Fibroblast of skin of left biceps (primary cell): ENCODE measurements at places on chromosomes 4 and X.

GRCh38 chr4:90189946-90190345 is 62.8 kb downstream of the CCSER1 start:
- DNase-seq, result no peak

- no peak for DNase-seq
Observed at GRCh38 chr4:79297479-79297878, 28.4 kb downstream of the NAA11 start.

- no peak for DNase-seq
Observed at GRCh38 chr4:182194091-182194824, 48.9 kb upstream of the TENM3 start.

DNA sequence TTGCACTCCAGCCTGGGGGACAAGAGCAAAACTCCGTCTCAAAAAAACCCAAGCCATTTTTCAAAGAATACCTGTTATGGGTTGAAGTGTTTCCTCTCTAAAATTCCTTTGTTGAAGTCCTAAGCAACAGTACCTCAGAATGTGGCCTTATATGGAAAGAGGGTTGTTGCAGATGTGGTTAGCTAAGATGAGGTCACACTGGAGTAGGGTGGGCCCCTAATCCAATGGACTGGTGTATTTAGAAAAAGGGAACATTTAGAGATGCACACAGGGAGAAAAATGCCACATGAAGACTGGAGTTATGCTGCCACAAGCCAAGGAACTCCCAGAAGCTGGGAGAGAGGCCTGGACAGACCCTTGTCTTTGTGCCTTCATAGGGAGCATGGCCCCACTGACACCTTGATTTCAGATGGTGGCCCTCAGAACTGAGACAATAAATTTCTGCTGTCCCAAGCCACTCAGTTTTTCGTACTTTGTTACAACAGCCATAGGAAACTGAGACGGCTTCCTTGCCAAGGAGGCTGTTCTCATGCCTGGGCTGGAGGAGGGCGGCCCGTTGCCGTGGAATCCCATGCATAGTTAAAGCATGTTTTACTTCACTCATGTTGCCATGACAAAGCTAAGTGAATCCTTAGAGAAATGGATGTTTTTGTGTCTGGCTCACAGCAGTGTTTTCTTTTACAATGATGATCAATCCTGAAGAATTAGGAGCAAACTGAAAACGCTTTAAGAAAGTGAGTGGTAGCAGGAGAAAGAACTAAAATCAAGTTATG is 16.5 kb downstream of the TRAPPC2 start:
- no peak for DNase-seq

DNA sequence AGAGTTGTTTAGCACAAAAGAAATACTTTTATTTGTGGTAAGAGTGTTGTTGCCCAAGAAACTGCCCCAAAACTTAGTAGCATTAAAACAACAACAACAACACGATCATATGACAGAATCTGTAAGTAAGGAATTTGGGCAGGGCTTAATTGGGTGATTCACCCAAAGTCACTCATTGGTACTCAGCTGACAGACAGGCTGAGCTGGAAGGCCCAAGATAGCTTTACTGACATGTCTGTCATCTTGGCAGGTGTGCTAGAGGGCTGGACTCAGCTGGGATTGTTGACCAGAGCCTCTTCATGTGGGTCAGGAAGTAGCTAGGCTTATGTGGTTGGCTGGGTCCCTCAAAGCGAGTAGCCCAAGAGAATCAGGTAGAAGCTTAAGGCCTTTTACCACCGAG is 52.3 kb downstream of the KIAA0232 start:
- DNase-seq, result no peak

DNA sequence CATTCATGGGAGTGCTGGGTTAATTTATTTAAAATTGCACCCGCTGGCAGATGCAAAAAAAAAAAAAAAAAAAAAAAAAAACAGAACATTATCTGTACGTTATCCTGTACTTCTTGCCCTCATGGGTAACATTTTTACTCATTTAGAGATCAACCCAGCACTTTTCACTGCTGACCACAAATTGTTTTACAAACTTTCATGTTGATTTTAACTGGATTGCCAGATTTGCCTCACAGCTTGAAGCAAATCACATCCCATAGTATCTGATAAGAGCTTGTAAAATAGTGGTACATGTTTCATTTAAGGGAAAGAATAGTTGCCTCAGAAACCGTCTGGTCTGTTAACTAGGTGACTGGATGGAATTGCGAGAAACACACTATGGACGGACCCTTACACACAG is 640.8 kb downstream of the TRIML1 start:
- DNase-seq, result no peak

DNA sequence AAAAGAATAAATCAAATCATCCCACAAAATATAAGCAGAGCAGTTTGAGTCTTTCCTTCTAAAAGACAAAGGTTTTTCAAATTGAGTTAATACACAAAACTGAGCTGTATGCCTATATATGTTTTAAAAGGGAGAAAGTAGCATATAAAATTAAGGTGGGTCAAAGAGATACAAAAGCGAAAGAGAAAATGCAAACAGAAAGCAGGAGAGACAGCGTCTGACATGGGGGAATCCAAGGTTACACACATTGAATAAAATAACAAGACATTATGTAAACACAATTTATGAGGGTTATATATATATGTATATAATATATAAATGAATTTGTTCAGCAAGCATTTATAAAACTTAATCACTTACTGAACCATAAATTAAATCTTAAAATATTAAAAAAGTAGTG is 276.1 kb upstream of the LCORL start:
- no peak for DNase-seq

GRCh38 chrX:68632491-68632890 is 15.0 kb upstream of the STARD8 start:
- DNase-seq, result no peak

DNA sequence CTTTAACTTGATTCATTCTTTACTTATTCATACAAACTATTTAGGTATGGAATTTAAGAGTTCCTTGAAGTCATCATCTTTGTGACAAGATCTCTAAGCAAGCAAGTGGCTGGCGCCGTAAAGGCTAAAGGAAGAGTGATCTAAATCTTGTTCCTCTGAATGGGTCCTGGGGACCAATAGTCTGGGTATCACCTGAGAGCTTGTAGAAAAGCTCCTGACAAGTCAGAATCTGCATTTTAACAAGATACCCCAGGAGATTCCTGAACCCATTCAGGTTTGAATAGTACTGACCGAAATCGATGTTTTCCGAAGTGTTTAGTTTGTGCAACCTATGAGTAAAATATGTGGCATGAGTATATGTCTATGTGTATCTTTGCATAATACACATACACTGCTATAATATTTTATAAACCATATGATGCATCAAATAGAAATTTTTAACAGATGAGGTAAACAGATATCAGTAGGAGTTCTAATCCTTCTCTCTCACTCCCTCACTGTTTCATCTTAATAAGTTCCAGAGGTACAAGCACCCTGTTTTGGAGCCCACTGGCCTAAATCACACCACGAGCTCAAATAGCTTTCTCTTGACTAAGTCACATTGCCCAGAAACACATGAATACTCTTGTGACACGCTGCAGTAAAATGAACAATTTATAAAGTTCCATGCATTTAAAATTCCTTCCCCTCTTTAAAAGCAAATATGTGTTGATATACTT is 170.0 kb downstream of the RELL1 start:
- peak; percentile 1 for DNase-seq

GRCh38 chr4:147793569-147794313 is 61.9 kb downstream of the ARHGAP10 start:
- no peak for DNase-seq

DNA sequence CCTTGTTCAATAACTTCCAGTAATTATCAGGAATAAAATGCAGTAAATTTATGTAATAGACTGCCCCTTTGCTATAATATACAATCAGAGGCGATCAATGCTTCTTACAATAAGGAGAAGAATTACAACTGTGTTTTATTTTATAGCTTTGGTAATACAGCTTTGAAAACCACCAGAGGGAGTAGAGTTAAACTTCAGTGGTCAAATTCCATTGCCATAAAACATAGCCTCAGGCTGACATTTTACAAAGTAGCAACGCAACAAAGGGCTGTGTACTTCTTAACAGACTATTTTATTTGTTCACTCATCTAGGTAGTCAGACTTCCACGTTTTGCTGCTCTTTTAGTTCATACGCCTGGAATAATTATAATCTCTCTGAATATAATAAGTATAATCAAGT is 58.5 kb downstream of the TEX13C start:
- DNase-seq, result no peak

DNA sequence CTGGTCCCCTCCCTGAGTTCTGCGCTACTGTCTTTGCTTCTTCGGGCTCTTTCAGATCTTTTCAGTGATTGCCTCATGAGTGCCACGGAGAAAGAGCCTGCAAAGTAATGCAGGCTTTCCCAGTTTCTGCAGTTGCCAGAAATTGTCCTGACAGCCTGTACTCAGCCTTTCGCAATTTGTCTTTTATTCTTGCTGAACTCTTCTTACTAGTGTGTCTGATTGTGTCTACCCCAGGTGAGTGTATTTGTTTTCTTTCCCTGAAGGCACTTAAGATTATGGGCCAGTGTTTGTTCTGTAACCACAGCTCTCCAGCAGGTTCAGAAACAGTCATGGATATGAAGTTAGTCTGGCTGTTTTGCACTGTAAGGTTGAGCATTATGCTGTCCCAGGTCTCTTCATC is 47.1 kb downstream of the FAM193A start:
- DNase-seq, result no peak

GRCh38 chr4:64771149-64771548 is 361.9 kb upstream of the TECRL start:
- no peak for DNase-seq

- no peak for DNase-seq
Observed at GRCh38 chr4:141686879-141687278, 50.5 kb downstream of the IL15 start.

DNA sequence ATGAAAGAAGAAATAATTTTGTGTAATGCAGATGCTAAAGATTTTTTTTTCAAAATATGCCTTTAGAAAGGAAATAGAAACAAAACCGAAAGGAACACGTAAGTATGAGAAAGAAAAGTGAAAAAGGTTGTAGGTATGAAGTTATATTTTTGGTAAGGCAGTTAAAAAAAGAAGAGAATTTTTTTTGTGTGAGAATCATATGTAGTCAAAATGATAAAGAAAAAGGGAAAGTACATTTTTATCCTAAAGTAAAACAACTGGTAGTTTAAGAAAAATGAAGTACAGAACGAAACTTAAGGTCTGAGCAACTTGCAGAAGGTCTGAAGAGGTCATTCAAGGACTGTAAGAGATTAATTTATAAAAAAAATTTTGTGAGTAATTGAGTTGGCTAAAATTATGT is 164.0 kb upstream of the TRAM1L1 start:
- DNase-seq, result no peak

GRCh38 chrX:133681421-133681820 is 266.1 kb upstream of the GPC4 start:
- no peak for DNase-seq

GRCh38 chrX:29065477-29065876 is 478.2 kb downstream of the IL1RAPL1 start:
- DNase-seq, result no peak
